ENCODE measurements at places on chromosomes 3 and 15.

- DNase-seq = no peak
Observed at GRCh38 chr3:129793942-129794310, 99.6 kb downstream of the TMCC1 start.

DNA sequence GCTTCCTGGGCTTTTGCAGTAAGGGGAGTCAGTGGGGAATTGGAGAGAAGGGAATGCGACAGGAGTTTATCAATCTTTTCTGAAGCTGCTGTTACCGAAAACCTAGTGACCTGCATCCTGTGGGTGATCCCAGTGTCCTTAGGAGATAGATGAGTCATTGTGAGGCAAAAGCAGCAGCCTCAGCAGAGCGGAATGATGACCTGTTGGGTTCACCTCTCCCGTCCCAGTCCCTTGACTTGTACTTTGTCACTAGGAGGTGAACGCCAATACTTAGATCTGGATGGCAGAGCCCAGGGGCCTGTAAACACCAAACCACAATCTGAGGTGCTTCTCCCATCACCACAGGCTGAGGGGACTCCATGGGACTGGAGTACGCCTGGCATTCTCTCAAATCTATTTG lies 17.9 kb downstream of the CDAN1 start:
- DNase-seq = no peak

DNA sequence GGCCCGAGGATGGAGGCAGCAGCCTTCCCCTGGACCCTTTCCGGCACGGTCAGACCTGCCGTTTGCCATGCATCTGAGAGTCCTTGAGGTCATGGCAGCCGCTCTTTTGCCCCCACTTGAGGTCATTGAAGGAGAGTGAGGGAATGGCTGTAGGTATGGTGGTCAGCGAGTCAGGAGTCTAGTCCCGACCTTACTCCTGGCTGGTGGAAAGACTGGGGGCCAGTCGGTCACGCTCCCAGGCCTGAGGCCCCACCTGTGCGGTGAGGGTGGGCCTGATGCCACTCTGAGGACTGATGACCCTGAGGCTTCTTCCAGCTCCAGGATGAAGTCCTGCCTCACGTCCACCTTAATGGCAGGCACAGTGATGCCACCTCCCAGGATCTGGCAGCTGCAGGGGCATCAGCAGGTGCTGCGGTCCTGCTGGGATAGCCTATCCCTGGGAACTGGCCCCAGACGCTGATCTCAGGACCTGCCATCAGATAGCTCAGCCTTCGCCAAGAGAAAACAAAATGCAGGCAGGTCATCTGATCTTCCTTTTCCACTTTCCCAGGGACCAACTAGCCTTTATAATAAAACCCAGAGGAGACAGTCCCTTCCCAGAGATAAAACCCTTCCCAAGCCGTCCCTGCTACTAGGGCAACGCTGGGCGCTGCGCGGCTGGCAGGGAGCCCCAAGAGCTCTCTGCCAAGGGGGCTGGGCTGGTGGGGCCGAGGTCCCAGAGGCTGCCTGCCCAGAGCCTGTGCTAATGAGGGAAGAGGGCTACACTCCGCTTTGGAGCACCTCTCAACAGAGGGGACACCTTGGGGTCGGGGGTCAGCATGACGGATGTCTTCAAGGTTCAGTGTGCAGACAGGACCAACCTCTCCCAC lies 42.2 kb downstream of the TM2D3 start:
- DNase-seq = no peak

DNA sequence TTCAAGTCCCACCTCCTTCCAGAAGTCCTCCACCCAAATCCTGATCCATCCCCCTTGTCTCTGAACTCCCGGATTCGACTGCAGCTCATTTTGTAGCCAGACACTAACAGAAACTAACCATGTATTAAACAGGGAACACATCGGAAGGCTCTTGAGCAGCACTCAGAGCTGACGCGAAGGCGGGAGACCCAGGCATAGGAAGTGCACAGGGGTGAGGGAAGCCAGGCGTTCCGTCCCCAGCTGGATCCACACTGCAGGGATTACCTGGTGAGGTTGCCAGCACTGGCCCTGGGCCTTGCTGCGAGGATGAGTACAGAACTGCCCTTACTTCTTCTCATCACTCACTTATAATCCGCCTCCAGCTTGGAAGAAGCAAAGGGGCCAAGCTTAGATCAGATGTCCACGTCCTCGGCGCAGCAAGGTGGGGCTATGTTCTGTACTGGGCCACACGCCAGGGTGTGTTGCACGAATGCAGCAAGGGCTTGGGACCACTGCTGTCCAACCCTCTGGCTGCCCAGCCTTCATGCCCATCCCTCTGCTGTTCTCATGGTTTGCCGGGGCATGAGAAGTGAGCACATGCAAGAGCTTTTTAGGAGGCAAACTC lies 124.2 kb upstream of the SMAD3 start:
- no peak for DNase-seq

- DNase-seq = peak; percentile 81
Observed at GRCh38 chr15:52331490-52332240, 36.1 kb upstream of the MYO5C start.

GRCh38 chr3:102085431-102086176 lies 236.3 kb downstream of the NFKBIZ start:
- DNase-seq = no peak

- DNase-seq = no peak
Observed at GRCh38 chr3:41125258-41125657, 74.0 kb upstream of the CTNNB1 start.

- no peak for DNase-seq
Observed at GRCh38 chr15:100775581-100776185, 103.9 kb upstream of the ALDH1A3 start.

DNA sequence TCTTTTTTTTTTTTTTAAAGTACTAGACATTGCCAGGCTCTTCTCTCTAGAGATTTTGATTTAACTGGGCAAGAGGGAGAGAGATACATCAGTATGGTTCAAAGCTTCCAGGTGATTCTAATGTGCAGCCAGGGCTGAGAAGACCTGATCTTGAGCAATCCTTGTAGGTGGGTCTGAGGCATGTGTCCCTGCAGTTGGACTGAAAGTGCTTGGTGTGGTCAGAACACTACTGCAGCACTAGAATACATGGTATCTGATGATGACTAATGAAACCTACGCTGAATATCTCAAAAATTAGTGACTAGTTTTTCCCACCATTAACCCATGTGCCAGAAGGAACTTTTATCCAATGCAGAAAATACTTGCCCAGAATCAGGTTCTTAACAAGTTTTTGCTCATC lies 34.4 kb upstream of the MYO5C start:
- DNase-seq = no peak

- DNase-seq = no peak
Observed at GRCh38 chr3:46440531-46441294, 24.0 kb downstream of the LTF start.

DNA sequence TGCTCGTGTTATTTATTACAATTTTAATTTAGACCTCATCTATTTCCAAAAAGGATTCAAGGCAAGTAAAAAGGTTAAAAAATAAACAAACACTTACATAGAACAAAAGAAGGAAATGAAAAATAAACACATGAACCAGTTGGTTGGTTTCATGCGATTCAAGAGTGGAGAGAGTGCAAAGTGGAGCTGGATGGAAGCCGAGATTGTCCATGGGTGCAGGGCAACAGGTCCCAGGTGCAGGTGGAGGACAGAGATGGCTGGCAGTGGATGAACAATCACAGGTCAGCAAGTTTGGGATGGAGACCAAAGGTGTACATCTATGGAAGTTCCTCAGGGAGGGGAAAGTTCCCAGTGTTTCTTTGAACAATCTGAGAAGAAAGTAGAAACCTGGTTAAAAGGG lies 11.6 kb upstream of the SEMA5B start:
- no peak for DNase-seq

DNA sequence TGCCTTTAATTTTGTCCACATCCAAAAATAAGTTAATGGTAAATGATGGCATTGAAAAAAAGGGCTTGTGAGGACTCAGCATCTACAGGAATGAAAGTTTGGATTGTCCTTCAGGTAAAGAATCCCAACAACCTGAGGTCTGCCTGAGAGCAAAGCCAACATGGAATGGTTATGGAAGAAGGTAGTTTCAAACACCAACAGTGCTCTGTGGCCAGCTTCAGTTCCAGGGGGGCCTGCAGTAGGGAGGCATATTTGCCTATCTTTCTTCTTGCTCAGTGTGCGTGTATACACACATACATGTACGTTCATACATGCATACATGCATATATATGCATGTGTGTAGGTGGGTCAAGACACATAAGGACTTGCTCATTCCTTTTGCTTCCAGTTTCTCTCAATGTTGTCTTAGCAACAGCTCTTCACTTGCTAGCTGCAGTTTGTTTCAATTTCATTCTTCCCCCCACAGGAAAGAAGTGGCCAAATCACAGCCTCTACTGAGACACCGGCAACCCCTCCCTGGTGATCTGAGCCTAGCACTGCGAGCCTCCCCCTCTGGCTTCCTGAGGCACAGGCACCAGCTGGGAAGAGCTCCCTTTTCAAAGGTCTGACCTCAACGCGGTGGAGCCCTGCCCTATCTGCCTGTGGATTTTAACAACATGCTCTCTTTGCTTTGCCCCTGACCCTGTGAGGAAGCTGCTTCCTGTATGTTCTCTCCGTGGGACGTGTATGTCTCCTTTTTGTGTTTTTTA lies 146.2 kb downstream of the KLF13 start:
- no peak for DNase-seq
